ENCODE measurements at places on chromosomes 16 and 17.

DNA sequence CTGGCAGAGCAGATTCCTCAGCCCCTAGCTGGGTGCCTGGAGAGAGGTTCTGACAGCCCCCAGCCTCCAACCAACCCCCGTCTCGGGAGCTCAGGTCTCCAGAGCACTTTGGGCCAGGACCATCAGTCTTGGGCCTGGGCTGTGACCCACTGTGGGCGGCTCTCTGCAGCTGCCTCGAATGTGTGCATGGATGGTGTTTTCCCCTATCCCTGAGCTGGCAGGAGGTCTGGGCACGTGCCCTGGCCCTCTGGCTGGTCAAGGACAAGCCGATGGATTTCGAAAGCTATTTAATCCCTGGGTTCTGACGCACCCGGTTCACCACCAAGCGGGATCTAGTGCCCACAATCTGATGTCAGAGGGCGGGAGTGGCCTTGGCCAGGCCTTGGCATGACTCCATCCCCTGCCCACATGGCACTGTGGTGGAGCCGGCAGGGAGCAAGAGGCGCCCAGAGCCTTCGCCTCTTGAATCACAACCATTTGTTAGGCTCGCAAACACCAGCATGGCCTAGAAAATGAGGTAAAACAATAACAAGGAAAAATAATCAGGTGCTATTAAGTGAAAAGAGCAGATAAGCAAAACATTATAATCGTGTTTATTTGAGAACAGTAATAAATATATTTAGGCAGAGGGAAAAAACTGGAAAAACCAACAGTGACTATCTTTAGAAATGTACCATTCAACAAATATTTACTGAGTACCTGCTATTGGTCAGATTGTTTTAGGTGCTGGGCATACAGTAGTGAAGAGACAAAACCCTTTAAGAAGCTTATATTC lies 69.3 kb upstream of the TOB1 start:
- DNase-seq: no peak

DNA sequence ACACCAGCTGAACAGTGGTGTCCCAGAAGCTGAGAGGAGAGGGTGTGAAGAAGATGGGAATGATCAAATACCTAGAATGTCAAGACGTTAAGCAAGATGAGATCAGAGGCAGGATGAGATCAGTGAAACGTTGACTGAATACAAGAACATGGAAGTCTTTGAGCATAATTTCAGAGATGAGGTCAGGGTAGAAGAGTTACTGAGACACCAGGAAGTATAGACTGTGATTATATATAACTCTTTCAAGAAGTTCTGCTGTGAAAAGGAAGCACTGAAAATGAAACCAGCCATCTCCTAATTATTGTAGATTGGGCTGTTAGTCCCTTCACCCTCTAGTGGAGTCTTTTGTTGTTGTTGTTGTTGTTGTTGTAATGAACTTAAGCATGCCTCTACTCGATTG lies 9.1 kb downstream of the SHCBP1 start:
- no peak for DNase-seq

GRCh38 chr16:17027488-17028129 lies 443.2 kb downstream of the XYLT1 start:
- no peak for DNase-seq

GRCh38 chr17:45414990-45415881 lies 17.4 kb downstream of the ARHGAP27 start:
- DNase-seq: no peak

GRCh38 chr17:79595921-79596320 lies 14.9 kb downstream of the RBFOX3 start:
- DNase-seq: no peak

DNA sequence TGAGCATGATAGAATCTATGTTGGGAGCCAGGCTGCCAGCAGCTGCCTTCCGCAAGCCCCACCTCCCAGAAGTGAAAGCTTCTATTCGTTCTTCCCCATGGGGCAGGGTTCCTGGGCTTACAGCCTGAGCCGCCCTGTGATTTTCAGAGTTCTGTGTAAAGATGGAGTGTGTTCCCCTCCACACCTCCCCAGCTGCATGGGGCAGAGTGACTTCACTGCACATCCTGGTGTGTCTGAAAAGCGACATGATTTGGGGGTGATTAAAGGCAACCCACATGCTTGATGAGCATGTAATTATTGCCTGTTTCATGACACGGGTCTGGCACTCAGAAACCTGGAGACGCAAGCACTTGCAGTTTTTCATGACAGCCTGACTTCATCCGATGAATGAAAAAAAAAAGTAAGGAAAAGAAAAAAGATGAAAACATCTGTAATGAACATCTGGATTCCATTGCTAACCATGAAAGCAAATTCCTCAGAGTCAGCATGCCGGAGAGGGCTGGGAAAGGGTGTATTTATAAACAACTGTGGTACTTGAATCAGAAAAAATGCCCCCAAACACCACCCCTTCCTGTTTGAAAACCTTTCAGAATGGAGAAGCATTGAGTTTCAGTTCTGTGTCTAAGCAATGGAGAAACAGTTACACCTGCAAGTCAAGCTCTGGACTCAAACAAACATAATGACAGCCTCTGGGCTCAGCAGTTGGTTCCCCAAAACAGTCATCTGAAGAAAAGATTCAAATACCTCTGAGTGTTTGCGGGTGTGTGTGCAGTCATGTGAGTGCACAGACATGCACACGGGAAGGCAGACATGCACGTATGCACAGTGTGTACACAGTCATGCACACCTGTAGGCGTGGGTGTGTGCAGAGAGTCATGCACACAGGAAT lies 266.0 kb downstream of the ENGASE start:
- no peak for DNase-seq

GRCh38 chr17:44872131-44872768 lies 24.6 kb downstream of the HIGD1B start:
- no peak for DNase-seq

GRCh38 chr16:84198401-84198800 lies 7.4 kb downstream of the ADAD2 start:
- no peak for DNase-seq

DNA sequence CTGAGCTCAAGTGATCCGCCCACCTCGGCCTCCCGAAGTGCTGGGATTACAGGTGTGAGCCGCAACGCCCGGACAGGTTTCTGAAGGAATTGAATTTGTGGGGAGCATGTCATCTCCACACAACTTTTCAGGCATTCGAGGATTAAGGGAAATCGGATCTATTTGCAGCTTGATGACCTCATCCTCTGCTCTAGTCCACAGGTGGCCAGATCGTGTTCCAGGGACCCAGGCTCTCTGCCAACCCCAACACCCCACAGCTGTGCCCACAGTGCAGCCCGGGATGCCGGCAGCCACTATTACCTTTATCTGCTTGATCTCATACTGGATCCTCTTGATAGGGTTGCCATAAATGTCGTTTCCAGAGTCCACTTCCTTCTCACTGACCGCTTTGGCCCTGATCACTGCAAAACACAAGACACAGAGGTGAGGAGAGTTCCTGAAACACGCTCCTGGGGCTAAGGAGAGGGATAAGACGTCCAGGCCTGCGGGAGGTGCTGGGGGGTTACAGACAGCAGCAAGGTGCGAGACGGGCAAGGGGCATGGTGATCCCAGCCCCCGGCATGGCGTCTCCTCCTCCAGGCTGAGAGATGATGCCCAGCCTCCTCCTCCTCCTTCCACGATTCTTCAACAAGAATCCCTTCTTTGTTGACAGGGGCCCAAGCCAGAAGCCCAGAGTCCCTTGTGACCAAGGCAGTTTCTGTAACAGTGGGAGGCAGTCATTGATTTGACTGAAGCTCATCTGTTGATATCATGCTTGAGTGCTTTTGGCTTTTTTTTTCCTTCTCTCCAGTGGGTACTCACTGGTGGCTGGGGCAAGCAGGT lies 29.3 kb downstream of the CEP295NL start:
- DNase-seq: no peak

DNA sequence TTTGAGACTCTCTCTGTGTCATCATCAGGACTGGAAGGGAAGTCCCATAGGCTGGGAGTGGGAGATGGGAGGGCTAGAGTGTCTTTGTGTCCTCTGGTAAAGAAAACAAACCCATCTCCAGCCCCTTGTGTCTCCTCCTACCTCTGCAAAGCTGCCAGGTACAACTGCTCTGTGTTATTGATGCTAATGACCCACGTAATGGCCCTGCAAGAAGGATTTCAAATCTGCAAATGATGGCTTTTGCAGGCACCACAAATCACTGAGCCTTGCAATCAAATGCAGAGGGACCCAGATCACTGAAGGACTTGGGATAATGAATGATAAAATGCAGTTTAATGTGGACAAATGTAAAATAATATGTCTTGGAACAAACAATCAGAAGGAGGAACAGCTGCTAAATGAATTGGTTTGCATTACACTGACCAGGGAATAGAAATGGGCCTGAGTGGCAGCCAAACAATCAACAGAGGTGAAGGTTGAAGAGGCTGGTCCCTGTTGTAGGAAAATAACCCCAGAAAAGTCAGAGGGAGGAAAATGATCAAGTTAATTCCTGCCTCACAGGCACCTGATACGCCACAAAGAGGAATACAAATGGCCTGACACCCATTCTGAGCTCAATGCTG lies 425.1 kb downstream of the UTP18 start:
- DNase-seq: no peak

GRCh38 chr16:29645694-29646187 lies 17.3 kb upstream of the SPN start:
- no peak for DNase-seq

GRCh38 chr17:66604376-66604775 lies 230.5 kb upstream of the CACNG5 start:
- DNase-seq: no peak

All from CD4-positive, alpha-beta T cell treated with Interleukin-15 for 4 hours (primary cell).